ENCODE measurements at places on chromosomes 12 and 14.

- DNase-seq, result no peak
Observed at GRCh38 chr12:59093073-59093772, 172.9 kb upstream of the LRIG3 start.

GRCh38 chr12:105814283-105814682 lies 324.5 kb downstream of the NUAK1 start:
- no peak for DNase-seq

- no peak for DNase-seq
Observed at GRCh38 chr12:70994217-70994788, 73.8 kb upstream of the PTPRR start.

- no peak for DNase-seq
Observed at GRCh38 chr14:93665169-93665568, 123.1 kb downstream of the PRIMA1 start.

DNA sequence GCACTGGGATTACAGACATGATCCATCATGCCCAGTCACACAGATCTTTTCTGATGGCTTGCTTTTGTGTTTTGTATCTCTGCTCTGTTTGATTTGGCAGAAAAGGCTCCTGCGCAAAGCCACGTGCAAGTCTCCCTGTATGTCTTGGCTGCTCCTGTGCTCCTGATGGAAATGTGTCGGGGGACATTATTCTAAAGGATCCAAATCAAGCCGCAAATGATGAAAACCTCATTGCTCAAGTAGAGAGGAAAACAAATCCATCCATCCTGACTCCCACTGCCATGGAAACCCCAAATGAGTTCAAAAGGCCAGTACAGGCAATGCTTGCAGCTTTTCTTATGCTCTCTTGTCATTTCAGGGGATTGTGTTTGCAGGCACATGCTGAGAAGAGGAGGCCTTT lies 93.8 kb downstream of the NDUFA12 start:
- DNase-seq, result no peak

DNA sequence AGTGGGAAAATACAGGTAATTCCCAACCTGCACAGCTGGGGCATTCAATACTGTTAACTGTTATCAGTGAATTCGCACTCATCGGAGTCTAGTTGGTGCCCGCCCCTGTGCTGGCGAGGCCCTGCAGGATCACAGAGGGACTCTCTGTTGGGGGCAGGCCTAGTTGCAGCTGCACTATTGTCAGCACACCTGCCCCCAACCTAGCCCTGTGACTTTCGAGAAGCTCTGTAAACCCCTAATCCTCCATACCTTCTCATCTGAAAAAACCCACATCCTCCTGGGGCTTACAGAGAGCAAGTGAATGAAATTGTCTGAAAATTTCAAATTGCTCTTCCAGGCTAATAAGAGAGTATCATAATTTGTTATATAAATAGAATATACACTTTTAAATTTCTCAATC lies 132.2 kb upstream of the NUDT4 start:
- no peak for DNase-seq

Measured in T-helper 9 cell (primary cell).